ENCODE measurements at places on chromosomes 5 and 9.

- no peak for DNase-seq
These were observed 205.5 kb downstream of the PAX5 start for GRCh38 chr9:36828611-36829013.

GRCh38 chr5:77906806-77907205, 130.7 kb upstream of the TBCA start:
- no peak for DNase-seq

GRCh38 chr9:70590315-70590677, 175.8 kb upstream of the KLF9 start:
- no peak for DNase-seq

DNA sequence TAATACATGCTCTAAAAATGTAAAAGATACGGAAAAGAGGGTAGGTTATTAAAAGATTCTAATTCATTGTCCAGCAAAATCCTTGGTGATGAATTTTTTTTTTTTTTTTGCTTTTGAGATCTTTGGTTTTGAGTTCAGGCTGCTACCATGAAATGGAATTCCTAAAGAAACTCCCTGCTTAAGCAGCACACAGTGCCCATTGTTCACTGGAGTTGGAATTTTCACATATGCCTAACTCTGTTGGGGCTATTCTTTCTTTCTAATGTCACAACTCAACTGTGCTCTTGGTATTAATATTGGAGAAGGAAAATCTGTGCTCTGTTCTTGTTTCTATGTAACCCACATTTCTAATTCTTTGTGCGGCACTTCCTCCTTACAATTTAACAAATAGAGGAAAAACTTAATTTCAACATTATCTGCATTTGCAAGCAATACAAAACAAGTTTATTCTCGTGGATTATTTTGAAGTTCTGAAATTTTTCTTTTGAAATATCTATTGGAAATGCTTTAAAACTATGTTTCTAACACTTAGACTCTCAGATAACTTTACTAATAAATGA, 21.6 kb downstream of the MATR3 start:
- no peak for DNase-seq

- DNase-seq = no peak
These were observed 390.8 kb upstream of the PTGER4 start for GRCh38 chr5:40288800-40289485.

DNA sequence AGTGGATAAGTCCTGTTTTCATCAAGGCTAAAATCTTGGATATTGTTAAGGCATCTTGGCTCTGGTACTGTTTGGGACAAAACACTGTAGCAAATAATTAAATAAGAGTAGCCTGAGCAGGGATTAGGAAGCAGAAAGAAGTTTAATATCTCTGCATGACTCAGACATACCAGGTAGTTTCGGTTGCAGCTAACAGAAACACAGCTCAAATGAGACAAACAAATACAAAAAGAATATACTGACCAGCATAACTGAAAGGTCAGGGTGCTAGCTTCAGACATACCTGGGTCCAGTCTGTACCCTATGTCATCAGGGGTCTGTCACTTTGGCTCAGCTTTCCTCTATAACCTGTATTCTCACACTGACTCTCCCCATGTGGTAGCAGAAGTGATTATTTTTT, 156.4 kb upstream of the MAP3K1 start:
- no peak for DNase-seq

GRCh38 chr9:71582347-71582746, 186.0 kb downstream of the CEMIP2 start:
- no peak for DNase-seq

DNA sequence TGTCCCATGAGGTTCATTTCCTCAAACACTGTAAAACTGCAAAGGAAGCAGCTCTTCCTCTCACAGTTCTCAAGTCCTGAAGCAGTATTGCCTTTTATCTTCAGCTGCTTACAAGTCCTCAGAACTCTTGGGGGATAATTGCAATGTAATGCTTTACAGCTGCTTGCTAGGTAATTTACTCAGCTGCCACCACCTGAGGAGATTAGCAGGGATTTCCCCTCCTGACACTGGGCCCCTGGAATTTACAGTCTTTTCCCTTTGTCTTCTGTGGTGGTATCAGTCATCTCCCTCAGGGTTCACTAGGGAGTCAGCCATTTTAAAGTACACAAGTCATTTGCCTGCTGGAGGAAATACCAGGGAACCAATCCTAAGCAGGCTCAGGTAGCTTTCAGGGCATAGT, 754.3 kb upstream of the GRAMD2B start:
- no peak for DNase-seq

Data from NCI-H2107 (cell line).